ENCODE measurements at places on chromosomes 12 and 14.

DNA sequence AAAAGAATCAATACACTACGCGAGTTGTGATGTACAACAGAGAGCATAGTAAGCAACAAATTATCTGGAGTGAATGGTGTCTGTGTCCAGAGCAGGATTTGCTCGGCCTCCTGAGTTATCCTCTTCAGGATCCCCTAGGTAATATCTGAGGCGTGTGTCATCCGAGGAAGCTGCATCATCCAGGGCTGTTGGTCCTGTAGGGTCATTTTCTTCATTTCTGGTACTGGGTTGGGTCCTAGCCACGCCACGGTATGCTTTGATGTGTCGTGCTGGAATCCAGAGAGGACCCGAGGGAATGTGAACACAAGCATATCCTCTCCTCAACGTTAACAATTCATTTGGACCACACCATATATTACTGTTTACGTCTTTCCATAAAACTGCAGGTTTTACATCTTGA lies 19.0 kb upstream of the CLEC4E start:
- DNase-seq: no peak

GRCh38 chr12:132579744-132580143 lies 30.6 kb downstream of the LRCOL1 start:
- DNase-seq: no peak

GRCh38 chr12:122449317-122449716 lies 26.8 kb upstream of the CLIP1 start:
- no peak for DNase-seq

- no peak for DNase-seq
These were observed 380.3 kb upstream of the PDE3A start for GRCh38 chr12:19988001-19988400.

DNA sequence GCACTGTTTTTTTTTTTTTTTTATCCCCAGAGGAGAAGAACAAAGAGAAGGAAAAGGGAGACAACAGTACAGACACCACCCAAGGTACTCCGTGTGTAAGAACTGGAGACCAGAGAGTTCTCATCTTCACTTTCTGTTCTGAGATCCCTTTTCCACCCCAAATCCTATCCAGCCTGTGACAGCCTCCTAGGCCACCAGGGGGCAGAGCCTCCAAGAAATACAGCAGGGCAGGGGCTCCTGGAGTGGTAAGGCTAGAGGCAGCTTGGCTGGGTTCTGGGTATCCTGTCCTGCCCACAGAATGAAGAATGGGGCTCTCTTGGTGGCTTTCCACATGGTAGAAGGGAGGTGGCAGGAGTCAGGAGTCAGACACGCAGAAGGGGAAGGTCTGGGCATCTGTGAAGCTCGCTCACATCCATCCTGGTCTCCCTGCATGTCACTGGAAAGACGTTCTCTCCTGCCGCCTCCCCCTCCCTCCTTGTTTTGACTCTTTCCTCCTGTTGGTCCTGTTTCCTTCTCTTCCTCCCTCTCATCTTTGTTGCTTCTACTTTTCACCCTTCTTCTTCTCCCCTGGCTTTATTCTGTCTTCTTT lies 12.0 kb downstream of the CLSTN3 start:
- peak; percentile 29 for DNase-seq

DNA sequence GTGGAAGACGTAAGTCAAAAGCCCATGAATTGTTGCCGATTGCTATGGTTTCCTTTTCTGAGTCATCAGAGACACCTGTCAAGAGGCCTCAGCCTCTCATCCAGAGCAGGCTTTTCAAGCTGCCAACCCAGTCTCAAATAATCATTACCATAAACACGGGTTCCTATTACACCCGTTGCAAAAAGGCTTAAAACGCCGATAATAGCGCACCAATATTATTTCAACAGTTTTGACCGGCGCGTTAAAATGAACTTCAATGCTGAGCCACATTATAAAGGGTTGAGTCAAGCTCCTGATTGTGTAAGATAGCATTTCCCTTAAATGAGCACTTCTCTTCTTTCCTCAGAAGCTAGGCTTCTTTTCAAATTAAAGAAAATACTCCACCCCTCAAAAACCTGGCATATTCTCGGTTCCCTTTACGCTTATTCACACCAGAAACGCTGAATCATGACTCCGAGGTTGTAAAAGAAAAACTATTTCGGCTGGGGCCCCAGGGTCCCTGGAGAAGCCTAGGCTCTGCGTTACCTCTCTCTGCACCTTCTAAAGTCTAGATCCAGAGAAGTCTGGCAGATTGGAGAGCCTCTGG lies 1.4 kb downstream of the TMTC1 start:
- DNase-seq: peak; percentile 5

- DNase-seq: no peak
These were observed 233.2 kb upstream of the AMIGO2 start for GRCh38 chr12:47312808-47313426.

- DNase-seq: peak; percentile 6
These were observed 10.0 kb downstream of the LHX5 start for GRCh38 chr12:113461666-113462065.

GRCh38 chr12:48033451-48033850 lies 29.2 kb upstream of the COL2A1 start:
- DNase-seq: no peak

- DNase-seq: no peak
These were observed 211.1 kb upstream of the DAAM1 start for GRCh38 chr14:58977366-58977765.

DNA sequence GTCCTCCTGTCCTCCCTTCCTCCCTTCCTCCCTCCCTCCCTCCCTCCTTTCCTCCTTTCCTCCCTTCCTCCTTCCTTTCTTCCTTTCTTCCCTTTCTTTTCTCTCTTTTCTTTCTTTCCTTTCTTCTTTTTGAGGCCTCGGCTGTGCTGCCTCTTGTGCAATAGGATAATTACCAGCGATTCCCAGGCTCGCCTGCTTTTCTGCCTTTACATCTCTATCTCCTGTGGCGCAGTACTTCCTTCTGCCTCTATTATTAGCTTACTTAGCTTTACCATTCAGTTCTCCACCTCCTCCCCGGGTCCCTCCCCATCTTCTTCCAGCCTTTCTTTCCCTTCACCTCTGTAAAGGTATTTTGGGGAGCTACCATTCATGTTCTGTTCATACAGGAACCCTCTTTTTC lies 19.9 kb downstream of the ETV6 start:
- DNase-seq: no peak

- no peak for DNase-seq
These were observed 42.1 kb downstream of the PRMT8 start for GRCh38 chr12:3532931-3533702.

GRCh38 chr14:75615200-75615599 lies 36.8 kb downstream of the FLVCR2 start:
- DNase-seq: peak; percentile 15

GRCh38 chr14:103491691-103492090 lies 30.9 kb downstream of the CKB start:
- no peak for DNase-seq

DNA sequence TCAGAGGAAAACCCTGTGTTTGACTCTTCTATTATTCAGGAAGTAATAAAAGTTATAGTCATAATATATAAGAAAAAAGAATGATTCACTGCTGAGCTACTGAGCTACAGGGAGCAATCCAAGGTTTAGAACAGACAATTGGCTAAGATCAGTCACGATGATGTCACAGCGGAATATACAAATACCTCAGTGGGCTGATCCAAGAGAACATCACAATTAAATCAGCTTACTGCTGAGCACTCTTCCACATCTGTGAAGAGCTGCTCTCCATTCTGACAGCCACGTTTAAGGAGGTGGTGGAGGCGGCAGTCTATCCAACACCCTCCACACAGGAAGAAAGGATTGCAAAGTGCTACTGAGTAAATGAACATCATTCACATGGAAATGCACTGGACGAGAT lies 271.0 kb downstream of the APAF1 start:
- no peak for DNase-seq
